ENCODE measurements at places on chromosomes 6 and 20. TPM values are rescaled to one million over a fixed set of nuclear protein-coding genes. Genes with fewer than 3 reads are reported as not detected.
A peak's percentile ranks its signal among the peaks of the same experiment; 100 is the strongest.

GRCh38 chr6:141675957-141676356 is 456.8 kb upstream of the GJE1 start:
- no peak overlapping the region for H3K4me3 ChIP-seq
- H3K27ac ChIP-seq: no peak overlapping the region
- H3K27me3 ChIP-seq: no peaks in the 10 kb centered on the region
- DNase-seq: no peak
- no peaks in the 10 kb centered on the region for H3K36me3 ChIP-seq
- H3K4me1 ChIP-seq: no peaks in the 10 kb centered on the region

DNA sequence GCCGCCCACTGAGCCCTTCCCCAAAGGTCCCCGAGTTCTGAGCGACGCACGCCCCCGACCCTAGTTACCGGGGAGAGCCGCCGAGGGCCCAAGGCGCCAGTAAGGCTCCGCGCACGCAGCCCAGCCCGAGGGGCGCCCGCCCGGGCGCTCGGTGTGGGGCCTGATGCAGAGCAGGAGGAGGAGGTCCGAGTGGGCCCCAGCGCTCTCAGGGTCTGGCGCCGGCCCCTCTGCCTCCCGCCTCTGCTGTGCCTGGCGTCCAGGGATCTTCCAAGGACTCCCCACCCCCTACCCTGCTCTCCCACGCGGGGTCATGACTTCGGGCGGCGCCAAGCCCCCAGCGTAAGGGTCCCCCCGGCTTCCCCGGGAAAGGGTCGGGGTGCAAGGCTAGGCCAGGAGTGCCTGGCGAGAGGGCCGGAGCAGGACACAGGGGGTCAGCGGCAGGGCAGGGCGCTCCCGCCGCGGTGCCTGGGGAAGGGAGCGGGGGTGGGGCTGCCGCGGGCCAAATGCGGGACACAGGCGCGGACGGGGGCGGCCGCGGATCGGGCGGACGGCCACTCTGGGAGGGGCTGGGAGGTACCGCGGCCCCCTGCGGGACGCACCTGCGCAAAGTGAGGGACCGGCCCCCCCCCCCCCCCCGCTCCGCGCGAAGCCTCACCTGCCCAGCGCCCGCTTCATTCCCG is 637 bp downstream of the ABHD12 start:
- H3K4me3 ChIP-seq: peak overlapping the region; percentile 96
- no peaks in the 10 kb centered on the region for H3K27me3 ChIP-seq
- H3K4me1 ChIP-seq: peaks cover 8% of the 10 kb centered on the region
- H3K27ac ChIP-seq: peak overlapping the region; percentile 53

- no peak overlapping the region for H3K4me3 ChIP-seq
- H3K27me3 ChIP-seq: no peaks in the 10 kb centered on the region
- peaks cover 6% of the 10 kb centered on the region for H3K4me1 ChIP-seq
- H3K27ac ChIP-seq: no peak overlapping the region
These were observed 110.1 kb upstream of the SIM1 start for GRCh38 chr6:100574836-100575235.

GRCh38 chr6:116616737-116617053 is 416 bp downstream of the RSPH4A start:
- H3K36me3 ChIP-seq: no peaks in the 10 kb centered on the region
- H3K27me3 ChIP-seq: no peaks in the 10 kb centered on the region
- H3K27ac ChIP-seq: peak overlapping the region; percentile 35

DNA sequence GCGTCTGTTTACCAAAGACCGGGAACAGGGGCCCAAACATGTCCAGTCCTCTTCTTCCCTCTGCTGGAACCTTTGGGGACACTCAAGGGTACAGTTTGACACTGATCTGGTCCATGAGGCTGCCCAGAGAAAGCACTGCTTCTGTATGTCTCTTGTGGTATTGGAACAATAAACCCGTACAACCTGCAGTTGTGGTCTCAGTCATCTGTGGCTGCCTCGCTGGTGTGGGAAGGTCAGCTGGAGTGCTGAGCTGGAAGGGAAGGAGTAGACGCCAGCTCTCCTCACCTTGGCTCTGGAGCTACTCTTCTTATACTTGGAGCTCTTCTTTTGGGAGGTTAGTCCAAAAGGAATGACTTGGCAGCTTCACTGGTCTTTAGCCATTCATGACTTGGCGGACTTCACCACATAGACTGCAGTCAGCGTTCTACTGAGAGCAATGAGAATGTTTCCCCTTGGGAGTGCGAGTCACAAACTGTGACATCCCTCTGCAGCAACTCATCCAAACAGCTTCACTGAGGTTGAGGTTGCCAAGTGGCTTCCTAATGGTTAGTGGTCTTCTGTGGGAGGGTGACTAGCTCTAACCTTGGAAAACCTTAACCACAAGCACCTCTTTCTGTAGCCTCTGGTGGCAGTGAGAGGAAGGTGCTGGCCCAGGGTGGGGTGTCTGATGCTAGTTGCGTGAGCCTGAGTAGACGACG is 81.2 kb downstream of the ASXL1 start:
- no peaks in the 10 kb centered on the region for H3K27me3 ChIP-seq
- peak; percentile 95 for DNase-seq
- peak overlapping the region; percentile 64 for H3K27ac ChIP-seq

- no peaks in the 10 kb centered on the region for H3K27me3 ChIP-seq
- no peak overlapping the region for H3K27ac ChIP-seq
- DNase-seq: no peak
These were observed 43.6 kb downstream of the NFATC2 start for GRCh38 chr20:51498765-51499540.

- H3K36me3 ChIP-seq: no peaks in the 10 kb centered on the region
- no peaks in the 10 kb centered on the region for H3K27me3 ChIP-seq
- no peaks in the 10 kb centered on the region for H3K4me1 ChIP-seq
- DNase-seq: peak; percentile 64
- H3K27ac ChIP-seq: no peak overlapping the region
These were observed 100.9 kb upstream of the BHLHE23 start for GRCh38 chr20:63107449-63108200.

DNA sequence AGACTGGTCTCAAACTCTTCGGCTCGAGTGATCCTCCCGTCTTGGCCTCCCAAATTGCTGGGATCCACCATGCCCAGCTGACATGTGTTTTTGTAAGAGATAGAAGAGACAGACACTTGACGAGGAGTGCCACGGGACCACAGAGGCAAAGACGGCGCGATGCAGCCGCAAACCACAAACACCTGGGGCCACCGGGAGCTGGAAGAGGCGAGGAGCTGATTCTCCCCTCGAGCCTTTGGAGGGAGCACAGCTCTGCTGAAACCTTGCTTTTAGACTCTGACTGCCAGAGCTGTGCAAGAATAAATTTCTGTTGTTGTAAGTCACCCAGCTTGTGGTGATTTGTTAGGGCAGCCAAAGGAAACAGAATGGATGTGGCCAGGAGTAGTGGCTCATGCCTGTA is 46.9 kb downstream of the TFAP2C start:
- no peak overlapping the region for H3K4me3 ChIP-seq
- no peak for DNase-seq
- H3K36me3 ChIP-seq: no peaks in the 10 kb centered on the region
- H3K27ac ChIP-seq: no peak overlapping the region
- no peaks in the 10 kb centered on the region for H3K4me1 ChIP-seq
- H3K27me3 ChIP-seq: no peaks in the 10 kb centered on the region

DNA sequence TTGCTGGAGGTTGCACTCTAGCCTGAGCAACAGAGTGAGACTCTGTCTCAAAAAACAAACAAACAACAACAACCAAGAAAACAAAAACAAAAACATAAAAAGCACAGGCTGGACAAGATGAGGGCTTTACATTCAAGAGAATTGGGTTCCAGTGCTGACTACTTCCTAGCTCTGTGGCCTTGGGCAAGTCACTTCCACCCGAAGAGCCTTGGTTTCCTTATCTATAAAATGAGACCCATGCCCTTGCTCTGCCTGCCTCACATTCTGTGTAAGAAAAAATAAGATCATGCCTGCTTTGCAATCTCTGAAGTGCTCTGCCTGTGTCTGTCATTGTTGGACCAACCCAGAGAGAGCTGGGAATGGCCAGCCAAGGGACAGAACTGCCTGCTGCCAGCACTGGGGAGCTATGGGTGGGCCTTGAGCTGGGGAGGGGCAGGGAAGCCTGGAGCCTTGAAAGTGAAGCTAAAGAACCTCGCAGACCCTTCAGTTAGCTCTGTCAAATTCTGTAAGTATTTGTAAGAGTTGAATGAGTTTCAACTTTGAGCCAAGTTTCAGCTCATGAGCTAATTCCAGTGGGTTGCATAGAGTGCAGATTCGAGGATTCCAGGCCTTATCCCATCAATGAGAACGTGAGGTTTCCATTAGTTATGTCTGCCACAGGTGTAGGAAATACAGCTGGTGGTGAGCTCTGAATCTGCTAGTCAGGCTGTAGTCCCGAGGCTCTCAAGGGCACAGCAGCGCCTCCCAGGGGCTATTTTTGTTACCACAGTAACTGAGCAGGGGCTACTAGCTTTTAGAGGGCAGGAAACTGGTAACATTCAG is 93.2 kb downstream of the DLGAP4 start:
- H3K4me3 ChIP-seq: no peak overlapping the region
- no peaks in the 10 kb centered on the region for H3K36me3 ChIP-seq
- no peak overlapping the region for H3K27ac ChIP-seq
- peaks cover 52% of the 10 kb centered on the region for H3K27me3 ChIP-seq

DNA sequence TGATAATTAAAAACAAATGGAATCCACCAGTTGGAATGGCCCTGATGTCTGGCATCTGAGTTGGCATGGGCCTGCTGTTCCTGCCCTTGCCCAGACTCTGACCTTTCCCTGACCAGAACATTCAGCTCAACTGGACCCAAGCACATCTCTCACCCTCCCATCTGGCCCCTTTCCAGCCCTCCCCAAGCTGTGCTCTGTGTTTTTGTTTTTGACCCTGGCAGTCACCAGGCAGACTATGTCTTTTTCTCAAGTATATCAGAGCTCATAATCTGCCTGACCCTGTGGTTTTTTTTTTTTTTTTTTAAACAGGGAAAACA is 117.6 kb downstream of the TRDN start:
- no peak for DNase-seq
- H3K4me1 ChIP-seq: no peaks in the 10 kb centered on the region
- H3K27me3 ChIP-seq: no peaks in the 10 kb centered on the region
- H3K36me3 ChIP-seq: no peaks in the 10 kb centered on the region
- no peak overlapping the region for H3K4me3 ChIP-seq

DNA sequence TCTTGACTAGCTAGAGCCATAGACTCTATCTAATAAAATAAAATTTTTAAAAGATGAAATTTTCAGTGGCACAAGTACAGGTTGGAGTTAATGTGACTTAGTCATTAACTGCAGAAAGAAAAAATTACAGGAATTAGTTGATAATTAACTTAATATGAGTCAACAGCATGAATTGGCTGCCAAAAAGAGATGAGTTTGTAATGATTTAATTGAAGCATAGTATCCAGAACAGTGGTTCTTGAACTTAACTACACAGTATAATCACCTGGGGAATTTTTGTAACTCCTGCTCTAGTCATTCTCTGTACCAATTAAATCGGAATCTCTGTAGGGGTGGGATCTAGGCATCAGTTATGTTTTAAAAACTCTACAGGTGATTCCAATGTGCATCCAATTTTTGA is 46.3 kb upstream of the HMGN3 start:
- DNase-seq: no peak
- no peaks in the 10 kb centered on the region for H3K4me1 ChIP-seq
- no peaks in the 10 kb centered on the region for H3K36me3 ChIP-seq
- no peak overlapping the region for H3K4me3 ChIP-seq
- no peaks in the 10 kb centered on the region for H3K27me3 ChIP-seq
- H3K27ac ChIP-seq: no peak overlapping the region

- peaks cover 3% of the 10 kb centered on the region for H3K4me1 ChIP-seq
- H3K36me3 ChIP-seq: no peaks in the 10 kb centered on the region
- no peak overlapping the region for H3K27ac ChIP-seq
- H3K27me3 ChIP-seq: no peaks in the 10 kb centered on the region
These were observed 90.8 kb downstream of the FRK start for GRCh38 chr6:115969930-115970273.

DNA sequence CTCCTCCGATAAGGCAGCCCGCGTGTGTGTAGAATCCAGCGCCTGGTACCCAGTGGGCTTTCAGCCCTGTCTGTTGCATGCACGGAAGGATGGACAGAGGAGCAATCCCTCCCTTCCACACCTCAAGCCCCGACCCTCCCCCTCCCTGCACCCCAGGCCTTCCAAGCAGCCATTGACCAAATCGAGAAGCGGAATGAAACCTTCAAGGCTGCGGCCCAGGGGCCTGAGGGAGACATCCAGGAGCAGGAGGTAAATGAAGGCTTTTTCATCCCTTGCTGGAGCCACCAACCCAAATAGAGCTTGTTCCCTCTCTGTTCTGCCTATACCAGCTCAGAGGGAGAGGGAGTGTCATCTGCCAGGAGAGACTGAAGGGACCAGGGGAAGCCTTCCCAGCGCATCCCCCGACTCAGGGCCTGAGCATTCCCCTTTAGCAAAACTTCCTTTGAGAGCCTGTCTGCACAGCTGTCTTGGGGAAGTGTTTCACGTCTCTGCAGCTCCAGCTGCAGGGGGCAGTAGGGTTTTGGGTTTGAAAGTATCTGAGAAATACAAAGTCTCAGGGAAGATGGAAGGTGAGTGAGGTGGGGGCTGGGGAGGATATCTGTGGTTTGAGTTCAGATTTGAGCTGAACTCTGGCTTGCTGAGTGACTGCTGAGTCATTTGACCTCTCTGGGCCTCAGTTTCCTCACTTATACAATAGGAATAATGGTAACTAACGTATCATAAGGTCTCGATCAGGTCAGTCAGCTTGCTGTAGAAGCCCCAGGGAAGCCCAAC is 16.1 kb downstream of the FGD2 start:
- H3K4me1 ChIP-seq: peaks cover 4% of the 10 kb centered on the region
- no peaks in the 10 kb centered on the region for H3K36me3 ChIP-seq
- no peak overlapping the region for H3K27ac ChIP-seq
- DNase-seq: no peak
- H3K4me3 ChIP-seq: no peak overlapping the region
- H3K27me3 ChIP-seq: no peaks in the 10 kb centered on the region

- H3K4me1 ChIP-seq: no peaks in the 10 kb centered on the region
- no peak overlapping the region for H3K4me3 ChIP-seq
- no peaks in the 10 kb centered on the region for H3K36me3 ChIP-seq
- DNase-seq: peak; percentile 54
- no peak overlapping the region for H3K27ac ChIP-seq
- peaks cover 3% of the 10 kb centered on the region for H3K27me3 ChIP-seq
These were observed 524 bp downstream of the C20orf203 start for GRCh38 chr20:32672982-32673851.

DNA sequence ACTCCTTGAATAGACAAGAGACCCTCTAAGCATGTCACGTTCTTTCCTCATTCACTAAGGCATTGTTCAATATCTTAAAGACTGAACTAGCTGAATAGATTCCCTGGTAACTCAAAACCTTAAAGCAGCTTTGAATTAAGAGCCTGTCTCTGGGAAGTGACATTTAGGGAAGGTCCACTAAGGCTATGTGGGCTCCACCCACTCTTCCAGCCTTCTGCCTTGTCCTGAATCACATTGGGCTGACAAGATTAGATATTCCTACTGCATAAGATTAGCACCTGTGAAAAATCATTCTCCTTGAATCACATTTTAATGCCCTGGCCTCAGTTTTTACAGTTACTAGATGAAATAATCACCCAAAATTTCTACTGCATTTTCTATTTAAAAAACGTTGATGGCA is 36.3 kb downstream of the CLIC5 start:
- H3K36me3 ChIP-seq: no peaks in the 10 kb centered on the region
- no peak overlapping the region for H3K27ac ChIP-seq
- DNase-seq: no peak
- H3K4me1 ChIP-seq: no peaks in the 10 kb centered on the region

- H3K27ac ChIP-seq: no peak overlapping the region
- H3K27me3 ChIP-seq: no peaks in the 10 kb centered on the region
- no peaks in the 10 kb centered on the region for H3K36me3 ChIP-seq
- peak; percentile 22 for DNase-seq
These were observed 66.0 kb upstream of the ADGRG6 start for GRCh38 chr6:142235791-142236190.

The NKAIN2 gene
- total RNA-seq: under 0.01 TPM

The ECT2L gene
- total RNA-seq: under 0.01 TPM

The KIAA0408 gene
- 1.8 TPM for total RNA-seq

The PRSS35 gene
- total RNA-seq: 1.1 TPM

The BEND6 gene
- 23.6 TPM for total RNA-seq

The BTBD9 gene
- 22.7 TPM for total RNA-seq

The PTK7 gene
- 190 TPM for total RNA-seq

The LAMP5 gene
- under 0.01 TPM for total RNA-seq

The HIVEP1 gene
- 18.8 TPM for total RNA-seq

The MYL9 gene
- 141 TPM for total RNA-seq

The TULP1 gene
- not detected for total RNA-seq
